ENCODE measurements at places on chromosomes 6 and 20.

DNA sequence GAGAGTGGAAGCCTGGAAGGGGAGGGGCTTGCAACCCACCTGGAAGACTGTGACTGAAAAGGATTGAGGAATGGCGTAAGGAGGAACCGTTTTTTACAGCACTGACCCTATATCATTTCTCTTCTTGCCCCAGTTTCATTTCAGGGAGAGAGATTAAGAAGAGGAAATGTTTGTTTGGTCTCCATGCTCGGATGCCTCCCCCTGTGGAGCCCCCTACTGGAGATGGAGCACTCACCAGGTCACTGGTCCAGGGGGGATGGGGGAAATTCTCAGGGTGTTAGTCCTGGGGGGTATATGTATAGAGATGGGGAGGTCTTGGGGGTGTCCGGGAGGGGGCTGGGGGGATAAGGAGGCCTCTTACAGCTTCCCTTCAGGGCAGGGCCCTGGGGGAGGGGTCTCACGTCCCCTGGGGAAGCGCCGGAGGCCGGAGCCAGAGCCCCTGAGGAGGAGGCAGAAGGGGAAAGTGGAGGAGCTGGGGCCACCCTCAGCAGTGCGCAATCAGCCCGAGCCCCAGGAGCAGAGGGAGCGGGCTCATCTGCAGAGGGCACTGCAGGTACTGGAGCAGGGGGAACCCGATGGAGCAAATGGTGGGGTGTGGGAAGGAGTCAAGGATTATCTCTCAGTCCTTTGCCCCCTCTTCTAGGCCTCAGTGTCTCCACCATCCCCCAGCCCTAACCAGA lies 3.2 kb downstream of the CUTA start:
- DNase-seq = no peak

GRCh38 chr6:31225735-31226134 lies 46.2 kb downstream of the HLA-C start:
- DNase-seq = no peak

DNA sequence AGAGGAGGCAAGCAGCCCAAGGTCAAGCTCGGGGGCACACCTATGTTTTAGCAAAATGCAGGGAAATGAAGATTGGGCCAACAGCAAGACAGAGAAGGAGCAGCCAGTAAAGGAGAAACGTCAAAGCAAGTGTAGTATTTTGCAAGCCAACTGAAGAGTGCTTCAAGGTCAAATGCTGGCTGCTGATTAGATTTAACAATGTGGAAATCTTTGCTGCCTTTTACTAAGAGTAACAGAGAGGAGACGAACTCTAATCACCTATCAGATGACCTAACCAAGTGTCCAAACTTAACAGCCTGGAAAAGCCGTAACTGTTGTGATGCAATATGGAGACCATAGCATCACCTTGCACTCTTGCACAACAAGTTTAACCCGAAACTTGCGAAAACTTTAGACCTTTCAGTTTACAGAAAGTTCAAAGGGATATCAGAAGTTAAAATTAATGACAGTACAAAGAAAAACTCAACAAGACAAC lies 30.4 kb downstream of the AKIRIN2 start:
- DNase-seq = no peak

DNA sequence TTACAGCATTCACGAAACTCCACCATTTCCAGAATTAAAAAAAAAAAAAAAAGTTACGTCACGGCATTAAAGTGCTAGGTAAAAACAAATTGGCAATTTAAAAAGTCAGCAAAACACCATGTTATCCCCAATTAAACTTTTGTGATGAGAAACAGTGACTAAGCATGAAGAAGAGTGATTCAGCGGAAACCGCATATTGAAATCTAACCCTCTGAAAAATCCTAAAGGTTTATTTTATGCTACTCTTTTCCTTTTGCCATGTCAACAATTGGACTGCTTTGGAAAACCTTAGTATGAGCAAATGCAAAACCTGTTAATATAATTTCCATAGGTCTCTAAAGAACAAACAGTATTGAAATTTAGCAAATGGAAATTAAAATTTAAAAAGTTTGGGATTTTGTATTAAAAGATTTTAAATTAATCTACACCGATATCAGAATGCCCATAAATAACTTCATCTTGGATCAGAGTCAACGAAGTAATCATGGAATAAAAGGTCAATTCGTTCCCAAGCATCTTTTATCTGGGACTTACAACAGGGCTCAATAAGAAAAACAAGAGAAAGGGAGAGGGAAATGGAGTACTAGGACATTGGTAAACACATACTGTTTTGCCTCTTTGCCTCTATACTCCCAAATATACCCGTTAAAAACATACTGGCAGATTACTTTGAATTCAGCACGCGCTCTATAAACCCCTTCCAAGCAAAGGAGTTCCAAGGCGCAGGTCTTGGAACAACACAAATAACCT lies 1.1 kb downstream of the FBXO30 start:
- no peak for DNase-seq

DNA sequence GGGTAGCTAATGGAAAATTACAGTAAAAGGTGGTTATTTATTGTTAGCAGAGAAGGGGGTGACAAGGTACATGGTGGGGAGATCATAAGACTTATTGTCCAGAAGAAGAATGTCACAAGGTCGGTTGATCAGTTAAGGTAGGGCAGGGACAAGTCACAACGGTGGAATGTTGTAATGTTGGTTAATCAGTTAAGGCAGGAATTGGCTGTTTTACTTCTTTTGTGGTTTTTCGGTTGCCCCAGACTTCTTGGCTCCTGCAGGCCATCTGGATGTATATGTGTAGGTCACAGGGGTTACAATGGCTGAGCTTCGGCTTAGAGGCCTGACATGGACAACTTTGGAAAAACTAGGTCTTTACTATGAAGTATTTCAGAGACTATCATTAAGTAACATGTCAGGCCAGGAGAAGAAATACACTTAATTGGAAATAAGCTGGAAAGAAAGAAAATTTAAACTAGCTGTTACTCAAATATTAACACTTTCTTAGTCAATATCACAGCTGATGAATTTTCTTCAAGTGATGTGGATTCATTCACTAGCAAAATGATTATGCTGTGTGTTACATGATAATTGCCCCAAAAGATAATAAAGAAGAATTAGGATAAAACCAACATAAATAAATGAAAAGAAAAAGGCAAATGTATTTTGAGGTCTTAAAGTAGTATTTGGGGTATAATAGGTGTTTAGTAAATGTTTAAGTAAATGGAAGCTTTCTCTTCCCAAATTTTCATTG lies 4.4 kb downstream of the AIG1 start:
- DNase-seq = no peak

- DNase-seq = no peak
Observed at GRCh38 chr6:135149376-135149775, 31.7 kb upstream of the MYB start.

DNA sequence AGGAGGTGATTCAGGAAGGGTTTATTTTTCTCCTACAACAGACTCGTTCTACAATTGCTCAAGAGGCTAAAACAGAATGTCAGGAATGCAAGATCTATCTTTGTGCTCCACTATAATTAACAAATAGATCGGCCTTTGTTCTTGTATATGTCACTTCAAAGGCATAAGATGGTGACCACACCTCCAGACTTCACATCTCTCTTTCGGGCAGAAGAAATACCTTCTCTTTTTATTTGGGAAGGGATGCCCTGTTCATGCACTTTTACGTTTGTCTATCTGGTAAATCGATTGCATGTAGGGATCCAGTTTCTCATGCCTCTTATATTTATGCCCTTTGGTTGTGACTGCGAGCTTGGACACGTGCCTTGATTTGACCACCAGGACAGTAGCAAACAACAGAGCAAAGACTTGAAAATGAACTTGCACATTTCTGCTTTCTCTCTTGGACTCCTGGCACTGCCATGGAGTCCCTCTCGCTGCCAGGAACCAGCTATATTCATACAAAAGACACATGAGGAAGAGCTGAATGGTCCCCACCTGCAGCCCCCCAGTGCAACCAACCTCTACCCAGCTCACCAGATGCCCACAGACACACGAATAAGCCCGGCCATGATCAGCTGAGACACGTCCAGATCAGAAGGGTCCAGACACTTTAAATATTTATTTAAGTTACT lies 219.8 kb upstream of the STXBP5 start:
- DNase-seq = no peak

GRCh38 chr20:57566803-57567459 lies 6.0 kb downstream of the PCK1 start:
- DNase-seq = no peak
